ENCODE measurements at places on chromosomes 11 and 22.
A peak's percentile ranks its signal among the peaks of the same experiment; 100 is the strongest.

- DNase-seq = no peak
Measured at GRCh38 chr11:57938351-57938750, 85.3 kb upstream of the OR9Q1 start.

DNA sequence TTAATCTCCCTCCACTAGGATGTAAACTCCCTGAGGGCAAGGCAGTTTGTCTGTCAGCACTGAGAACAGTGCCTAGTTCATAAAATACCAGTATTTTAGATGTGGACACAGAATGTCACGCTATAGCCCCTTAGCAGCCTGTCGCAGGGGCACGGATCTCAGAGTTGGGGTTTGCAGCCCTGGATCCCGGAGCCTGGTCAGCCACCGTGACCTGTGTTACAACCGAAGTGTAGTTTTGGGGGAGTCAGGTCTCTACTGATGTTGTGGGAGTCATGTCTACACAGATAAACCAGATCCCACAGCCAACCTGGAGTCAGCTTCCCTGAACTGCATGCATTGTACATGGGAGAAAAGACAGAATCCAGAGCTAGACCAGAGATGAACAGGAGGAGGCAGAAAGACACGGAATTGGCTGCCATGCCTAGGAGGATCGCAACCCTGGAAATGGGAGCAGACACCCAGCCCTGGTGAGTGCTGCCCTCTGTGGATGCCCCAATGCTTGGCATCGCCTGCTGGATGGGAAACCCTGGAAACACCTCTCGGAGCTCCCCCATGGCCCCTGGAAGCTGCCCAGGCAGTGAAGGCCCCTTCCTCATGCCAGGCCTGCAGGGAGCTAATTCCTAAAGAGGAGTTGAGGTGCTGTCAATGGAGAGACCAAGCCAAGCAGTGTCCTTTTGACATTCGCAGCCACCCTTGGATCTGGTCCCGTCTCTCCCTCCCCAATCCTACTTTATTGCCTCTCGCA is 851.3 kb downstream of the TBC1D22A start:
- DNase-seq = no peak

GRCh38 chr22:35961480-35962295 is 66.9 kb downstream of the RBFOX2 start:
- peak; percentile 12 for DNase-seq

GRCh38 chr11:125679397-125679796 is 1.2 kb downstream of the ACRV1 start:
- DNase-seq = no peak

DNA sequence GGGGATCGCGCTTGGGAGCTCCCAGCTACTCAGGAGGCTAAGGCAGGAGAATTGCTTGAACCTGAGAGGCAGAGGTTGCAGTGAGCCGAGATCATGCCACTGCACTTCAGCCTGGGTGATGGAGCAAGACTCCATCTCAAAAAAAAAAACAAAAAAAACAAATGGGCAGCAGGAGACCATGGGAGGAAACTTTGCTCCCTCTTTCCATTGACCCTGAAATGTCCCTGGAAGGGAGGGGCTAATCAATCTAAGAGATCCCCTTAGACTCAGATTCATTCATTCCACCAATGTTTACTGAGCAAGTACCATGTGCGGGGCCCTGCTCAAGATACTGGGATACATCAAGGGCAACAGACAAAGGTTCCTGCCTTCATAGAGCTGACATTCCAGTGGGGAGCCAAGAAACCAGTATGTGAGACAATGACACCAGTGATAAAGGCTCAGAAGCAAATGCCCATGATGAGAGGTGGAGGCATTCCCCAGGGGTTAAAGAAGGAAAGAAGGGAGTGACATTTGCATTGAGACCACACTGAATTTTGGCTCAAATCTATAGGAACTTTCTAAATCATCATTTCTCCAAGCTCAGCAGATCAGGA is 37.7 kb upstream of the TFIP11 start:
- no peak for DNase-seq

- DNase-seq = no peak
Measured at GRCh38 chr22:25680956-25681355, 61.0 kb upstream of the MYO18B start.

- DNase-seq = no peak
Measured at GRCh38 chr11:75280770-75281468, 40.3 kb downstream of the TPBGL start.

DNA sequence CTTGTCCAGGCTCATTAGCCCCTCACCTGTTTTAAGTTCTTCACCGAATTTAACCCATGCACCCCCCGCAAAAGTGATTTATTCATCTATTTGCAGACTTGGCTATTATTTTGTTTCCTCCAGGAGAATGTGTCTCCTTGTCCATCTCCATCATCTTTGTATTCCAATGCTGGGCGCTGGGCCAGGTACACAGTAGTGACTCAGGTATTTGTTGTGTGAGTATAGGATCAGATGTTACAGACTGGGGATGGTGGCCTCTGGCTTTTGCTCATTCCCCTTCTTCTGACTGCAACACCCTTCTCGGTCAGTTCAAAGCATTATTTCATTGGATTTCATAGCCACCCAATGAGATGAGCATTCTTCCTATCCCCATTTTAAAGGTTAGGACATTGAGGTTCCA is 408.2 kb downstream of the MN1 start:
- no peak for DNase-seq

DNA sequence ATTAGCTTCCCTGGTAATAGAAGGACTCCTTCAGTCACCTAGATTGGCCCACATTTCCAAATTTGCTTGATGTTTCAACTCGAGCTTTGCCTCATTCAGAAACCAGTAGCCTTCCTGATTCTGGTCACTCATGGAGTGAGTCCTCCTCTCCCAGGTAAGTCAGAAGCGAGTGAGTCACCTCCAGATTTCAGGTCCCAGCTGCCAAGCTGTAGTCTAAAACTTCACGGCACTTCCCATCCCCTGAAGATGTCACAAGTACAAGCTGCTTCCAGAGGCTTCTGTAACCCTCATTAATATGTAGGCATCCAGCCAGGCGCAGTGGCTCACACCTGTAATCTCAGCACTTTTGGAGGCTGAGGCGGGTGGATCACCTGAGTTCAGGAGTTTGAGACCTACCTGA is 23.5 kb downstream of the ARHGAP8 start:
- DNase-seq = no peak

DNA sequence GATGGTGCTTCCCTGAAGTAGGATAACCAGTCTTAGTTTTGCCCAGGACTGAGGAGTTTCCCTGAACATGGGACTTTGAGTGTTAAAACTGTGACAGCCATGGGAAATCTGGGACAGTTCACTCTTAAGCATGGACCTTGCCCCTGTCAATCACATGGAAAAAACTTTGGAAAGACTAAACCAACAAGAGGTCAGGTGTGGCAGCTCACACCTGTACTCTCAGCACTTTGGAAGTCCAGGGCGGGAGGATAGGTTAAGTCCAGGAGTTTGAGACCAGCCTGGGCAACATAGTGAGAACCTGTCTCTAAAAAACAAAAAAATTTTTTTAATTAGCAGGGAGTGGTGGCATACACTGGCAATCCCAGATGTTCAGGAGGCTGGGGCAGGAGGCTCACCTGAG is 3.3 kb upstream of the AMBRA1 start:
- DNase-seq = no peak

- no peak for DNase-seq
Measured at GRCh38 chr11:7430496-7430895, 54.8 kb upstream of the OLFML1 start.

DNA sequence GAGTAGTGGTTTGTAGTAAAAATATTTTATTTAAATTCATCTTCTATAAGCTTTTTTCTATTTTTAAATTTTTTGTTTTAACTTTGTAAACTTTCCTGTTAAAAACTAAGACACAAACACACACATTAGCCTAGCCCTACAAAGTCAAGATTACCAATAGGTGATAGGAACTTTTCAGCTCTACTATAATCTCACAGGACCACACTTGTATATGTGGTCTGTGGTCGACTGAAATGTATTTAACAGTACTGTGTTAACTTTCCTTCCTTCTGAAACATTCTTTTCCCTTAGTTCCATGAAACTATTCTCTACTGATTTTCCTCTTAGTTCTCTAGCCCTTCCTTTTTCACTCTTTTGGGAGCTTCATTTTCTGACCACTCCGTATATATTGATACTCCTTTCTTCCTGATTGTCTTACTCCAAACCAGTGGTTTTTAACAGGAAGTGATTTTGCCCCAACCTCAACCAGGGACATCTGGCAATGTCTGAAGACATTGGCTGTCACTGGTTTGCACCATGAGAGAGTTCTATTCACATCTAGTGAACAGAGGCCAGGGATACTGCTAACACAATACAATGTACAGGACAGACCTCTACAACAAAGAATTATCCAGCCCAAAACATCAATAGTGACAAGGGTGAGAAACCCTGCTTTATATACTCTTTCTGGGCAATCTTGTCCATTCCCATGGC is 8.8 kb downstream of the ZW10 start:
- DNase-seq = no peak

GRCh38 chr11:116193321-116194131 is 579.3 kb downstream of the BUD13 start:
- peak; percentile 41 for DNase-seq

DNA sequence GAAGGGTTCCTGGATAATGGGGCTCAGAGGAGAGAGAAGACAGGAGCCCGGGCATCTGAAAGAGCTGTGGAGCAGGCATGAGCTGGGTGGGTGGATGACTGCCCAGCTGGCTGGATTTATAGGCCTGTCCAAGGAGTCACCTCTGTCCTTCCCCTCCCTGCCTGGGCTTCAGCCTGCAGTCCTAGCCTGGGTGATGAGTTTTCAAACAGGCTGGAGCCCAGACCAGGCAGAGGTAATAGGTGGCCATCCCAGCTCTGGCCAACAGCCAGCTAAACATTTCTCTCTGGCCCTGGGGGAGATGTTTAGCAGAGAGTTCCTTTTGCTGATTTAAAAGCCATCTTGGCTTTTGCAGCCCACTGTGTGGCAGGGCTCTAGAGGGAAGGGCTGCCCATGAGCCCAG is 5.4 kb downstream of the C11orf96 start:
- DNase-seq = no peak

DNA sequence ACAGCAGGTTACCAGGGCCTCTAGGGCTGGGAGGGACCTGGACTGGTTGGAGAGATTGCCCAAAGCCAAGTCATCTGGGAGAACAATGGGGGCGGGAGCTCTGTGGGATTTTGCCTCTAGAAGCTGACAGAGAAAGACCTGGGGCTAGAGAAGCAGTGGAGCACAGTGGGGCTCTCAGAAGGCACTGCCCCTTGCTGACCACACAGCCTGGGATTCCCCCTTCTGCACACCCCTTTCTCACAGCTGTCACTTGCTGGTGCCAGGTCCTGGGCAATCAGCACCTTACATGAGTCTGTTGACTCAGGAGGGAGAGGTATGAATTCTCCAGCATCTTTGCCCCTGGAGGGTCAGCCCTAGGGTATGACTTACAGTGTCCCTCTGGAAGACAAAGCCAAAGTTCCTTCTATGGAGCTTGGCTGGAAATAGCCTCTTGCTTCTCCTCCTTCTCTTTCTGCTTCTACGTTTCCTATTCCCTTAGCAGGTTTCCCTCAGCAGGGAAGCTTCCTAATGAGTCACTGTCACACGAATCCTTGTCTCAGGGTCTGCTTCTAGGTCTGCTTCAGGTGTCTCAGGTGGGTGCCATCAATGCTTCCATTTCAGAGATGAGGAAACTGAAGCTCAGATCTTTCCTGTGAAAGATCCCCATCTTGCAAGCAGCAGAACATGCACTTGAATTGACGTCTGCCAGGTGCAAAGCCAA is 27.0 kb downstream of the GDPD5 start:
- no peak for DNase-seq

- no peak for DNase-seq
Measured at GRCh38 chr22:46086577-46087335, 63.6 kb upstream of the PPARA start.

GRCh38 chr11:128528294-128528693 is 59.1 kb downstream of the ETS1 start:
- no peak for DNase-seq

DNA sequence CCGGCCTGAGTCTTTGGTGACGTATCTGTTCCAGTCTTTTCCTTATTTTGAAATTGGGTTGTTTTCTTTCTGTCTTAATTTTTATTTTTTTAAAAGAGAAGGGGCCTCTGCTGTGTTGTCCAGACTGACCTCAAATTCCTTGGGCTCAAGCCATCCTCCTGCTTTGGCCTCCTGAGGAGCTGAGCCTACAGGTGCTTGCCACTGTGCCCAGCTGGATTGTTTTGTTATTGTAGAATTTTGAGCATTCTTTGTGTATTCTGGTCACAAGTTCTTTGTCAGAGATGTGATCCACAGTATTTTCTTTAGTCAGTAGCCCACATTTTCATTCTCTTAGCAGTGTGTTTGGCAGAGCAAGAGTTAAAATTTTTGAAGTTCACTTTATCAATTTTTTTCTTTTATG is 100.1 kb downstream of the ATXN10 start:
- no peak for DNase-seq

GRCh38 chr11:99937330-99937729 is 749.8 kb upstream of the ARHGAP42 start:
- DNase-seq = no peak

GRCh38 chr11:70335511-70335910 is 62.8 kb upstream of the CTTN start:
- no peak for DNase-seq

DNA sequence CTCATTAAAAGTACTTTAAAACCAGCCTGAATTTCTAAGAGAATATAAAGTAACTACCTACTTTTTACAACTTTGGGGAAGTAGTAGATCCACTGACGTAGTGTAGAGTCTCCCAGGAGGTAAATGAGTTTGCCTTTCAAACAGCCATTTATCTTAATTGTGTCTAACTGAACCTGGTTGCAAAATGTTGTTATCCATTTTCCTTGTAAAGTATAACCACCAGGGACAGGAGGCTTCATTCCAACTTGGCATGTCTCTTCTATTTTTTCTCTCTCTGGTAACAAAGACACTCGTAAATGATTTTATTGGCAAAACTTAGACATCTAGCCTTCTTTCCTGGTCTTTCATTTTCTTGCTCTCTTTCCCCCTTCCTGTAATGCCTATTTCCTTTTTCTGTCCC is 36.9 kb downstream of the NXPE1 start:
- DNase-seq = no peak

DNA sequence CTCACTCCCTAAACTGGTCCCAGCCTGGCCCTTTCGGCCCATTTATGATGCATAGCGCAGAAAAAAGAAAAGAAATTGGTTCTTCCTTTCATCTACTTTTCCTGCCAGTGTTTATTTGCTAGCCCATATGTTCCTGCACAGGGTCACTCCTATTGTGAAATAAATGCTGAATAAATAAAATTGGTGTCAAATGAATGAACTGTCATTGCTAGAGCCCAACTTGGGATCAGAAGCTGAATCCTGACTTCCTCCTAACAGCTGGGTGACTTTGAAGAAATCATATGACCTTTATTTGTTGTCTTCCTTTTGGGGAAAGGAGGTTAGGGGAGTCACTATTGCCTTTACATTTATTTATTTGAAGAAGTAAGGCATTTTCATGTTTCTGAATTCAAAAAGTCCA is 92.0 kb downstream of the PRR5L start:
- no peak for DNase-seq
